Cardiac septum (tissue), 1 donor: ENCODE measurements at places on chromosomes 12 and 14. TPM values are rescaled to one million over a fixed set of nuclear protein-coding genes. Genes with fewer than 3 reads are reported as not detected.

The CACNA1C gene
- total RNA-seq = 182 TPM

The FLRT2 gene
- total RNA-seq = 6.3 TPM

The SERPINA9 gene
- total RNA-seq = not detected

The LRP1 gene
- 103 TPM for total RNA-seq

GRCh38 chr12:45648070-45648469 is 81.4 kb upstream of the ARID2 start:
- DNase-seq = no peak
